ENCODE measurements at places on chromosomes 5 and 9.
A peak's percentile ranks its signal among the peaks of the same experiment; 100 is the strongest.

DNA sequence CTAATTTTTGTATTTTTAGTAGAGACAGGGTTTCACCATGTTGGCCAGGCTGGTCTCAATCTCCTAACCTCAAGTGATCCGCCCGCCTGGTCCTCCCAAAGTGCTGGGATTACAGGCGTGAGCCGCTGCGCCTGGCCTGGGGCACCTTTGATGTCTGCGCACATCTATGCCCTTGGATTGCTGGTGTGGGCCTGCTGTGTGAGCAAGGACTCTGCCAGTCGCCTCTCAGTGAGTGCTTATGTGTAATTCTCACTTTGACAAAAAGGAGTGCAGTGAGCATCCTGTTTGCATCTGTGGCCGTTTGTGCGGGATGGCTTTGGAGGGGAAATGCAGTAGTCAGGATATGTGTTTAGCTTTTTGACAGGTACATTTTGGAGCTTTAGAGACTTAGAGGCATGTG lies 9.4 kb downstream of the WDR5 start:
- DNase-seq, result no peak

DNA sequence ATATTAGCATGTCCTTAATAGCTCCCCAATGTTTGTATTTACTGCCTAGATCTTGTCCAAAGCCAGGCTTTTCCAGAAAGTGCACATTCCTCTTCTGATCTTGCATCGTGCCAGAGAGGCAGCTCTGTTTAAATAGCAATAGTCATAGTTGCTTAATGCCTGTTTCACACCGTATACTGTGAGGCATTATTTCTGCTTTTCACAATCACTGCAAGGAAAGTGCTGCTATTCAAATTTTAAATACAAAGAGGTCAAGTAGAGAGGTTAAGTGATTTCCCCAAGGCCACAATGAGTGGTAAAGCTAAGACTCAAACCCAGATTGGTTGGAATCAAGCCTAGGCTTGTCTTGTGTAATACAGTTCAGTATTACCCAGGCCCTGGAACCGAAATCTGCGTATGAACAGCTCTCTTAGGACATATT lies 153.6 kb downstream of the SNX18 start:
- DNase-seq, result no peak

- DNase-seq, result no peak
Measured at GRCh38 chr5:26847041-26847736, 191.2 kb downstream of the CDH9 start.

GRCh38 chr9:120904978-120905301 lies 21.7 kb downstream of the TRAF1 start:
- DNase-seq, result no peak

DNA sequence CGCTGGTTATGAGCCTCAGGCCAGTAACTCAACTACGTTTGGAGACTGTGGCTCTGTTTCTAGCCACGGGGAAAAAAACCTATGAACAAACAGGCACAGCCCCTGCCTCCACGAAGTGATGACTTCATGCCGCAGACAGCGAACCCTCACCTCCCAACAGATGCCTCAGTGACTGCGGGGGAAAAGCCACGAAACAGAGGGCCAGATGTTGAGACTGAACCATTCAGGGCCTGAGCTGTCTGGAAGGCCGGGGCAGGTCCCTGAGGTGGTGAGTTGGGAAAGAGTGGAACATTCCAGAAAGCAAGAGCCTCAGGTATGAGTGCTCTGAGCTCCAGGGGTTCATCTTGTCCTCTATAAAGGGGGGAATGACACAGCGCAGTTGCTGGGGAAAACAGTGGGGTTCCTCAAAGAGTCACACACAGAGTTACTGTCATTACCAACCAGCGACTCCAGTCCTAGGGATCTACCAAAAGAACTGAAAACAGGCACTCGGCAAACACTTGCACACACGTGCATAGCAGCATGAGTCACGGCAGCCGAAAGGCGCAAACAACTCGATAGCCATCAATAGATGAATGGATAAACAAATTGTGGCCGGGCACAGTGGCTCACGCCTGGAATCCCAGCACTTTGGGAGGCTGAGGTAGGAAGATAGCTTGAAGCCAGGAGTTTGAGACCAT lies 15.3 kb downstream of the PLPP7 start:
- DNase-seq, result peak; percentile 58

DNA sequence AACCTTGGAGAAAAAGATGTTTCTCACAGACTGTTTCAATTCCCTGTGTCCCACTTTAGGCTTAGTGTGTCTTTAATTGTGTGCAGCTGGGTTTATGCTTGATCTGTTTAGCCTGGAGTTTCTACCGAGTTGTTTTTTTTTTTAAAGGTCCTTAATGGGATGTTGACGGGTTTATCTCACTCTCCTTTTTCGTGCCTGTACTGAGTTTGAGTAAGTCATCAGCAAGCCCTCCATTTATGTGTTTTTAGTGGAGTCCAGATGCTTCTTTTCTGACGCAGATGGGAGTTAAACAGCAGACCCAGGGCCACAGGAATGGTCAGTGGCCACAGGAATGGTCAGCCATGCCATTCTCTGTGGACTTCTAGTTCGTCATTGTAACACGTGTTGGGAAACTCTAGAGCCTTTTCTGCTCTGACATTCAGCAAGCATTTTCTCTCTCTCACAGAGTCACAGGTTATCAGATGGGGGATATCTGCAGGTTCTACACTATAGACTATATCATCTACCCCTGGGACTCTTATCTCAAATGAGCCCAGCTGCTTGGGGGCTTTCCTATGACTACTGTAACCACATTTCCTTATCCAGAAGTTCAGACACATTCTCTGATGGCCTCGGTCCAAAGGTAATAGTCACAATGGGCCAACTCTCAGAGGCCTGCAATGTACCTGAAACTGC lies 190.5 kb downstream of the TTLL11 start:
- peak; percentile 93 for DNase-seq

- DNase-seq, result no peak
Measured at GRCh38 chr5:58040044-58040443, 419.8 kb downstream of the PLK2 start.

DNA sequence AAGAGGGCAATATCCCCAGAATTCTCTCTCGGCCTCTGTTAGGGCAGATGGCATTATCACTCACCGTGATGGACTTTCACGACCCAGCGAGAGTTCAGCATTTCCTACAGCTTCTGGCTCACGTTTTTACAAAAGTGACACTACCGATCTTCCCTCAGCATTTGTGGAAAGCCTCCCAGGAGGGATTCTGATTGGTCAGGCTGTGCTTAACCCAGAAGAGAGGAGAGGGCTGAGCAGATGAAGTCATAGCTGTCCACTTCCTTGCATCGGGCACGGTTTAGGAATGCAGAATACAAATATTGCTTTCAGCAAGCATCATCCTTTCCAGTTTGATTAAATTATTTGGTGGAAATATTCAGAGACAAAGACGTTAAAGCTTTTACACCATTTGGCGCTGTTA lies 277.4 kb upstream of the MSX2 start:
- DNase-seq, result no peak

Measured in HFF-Myc (cell line).